ENCODE measurements at places on chromosomes 11 and 22. TPM values are rescaled to one million over a fixed set of nuclear protein-coding genes. Genes with fewer than 3 reads are reported as not detected.

BCL2L13 gene
- 36.0 TPM for total RNA-seq

TRPC6 gene
- total RNA-seq, result 0.05 TPM

PHLDA2 gene
- 1.2 TPM for total RNA-seq

SLC25A17 gene
- 16.7 TPM for total RNA-seq

LGALS1 gene
- total RNA-seq, result 0.81 TPM

P2RY2 gene
- 0.55 TPM for total RNA-seq

TEX54 gene
- not detected for total RNA-seq

LGR4 gene
- total RNA-seq, result 138 TPM

ZNF280B gene
- 7.0 TPM for total RNA-seq

FAM111B gene
- total RNA-seq, result 13.8 TPM

STK33 gene
- 22.6 TPM for total RNA-seq

DMC1 gene
- 3.0 TPM for total RNA-seq

APOA1 gene
- 203 TPM for total RNA-seq

TREH gene
- total RNA-seq, result not detected

NUMA1 gene
- 238 TPM for total RNA-seq

C11orf97 gene
- not detected for total RNA-seq

PANX3 gene
- total RNA-seq, result not detected

CCDC157 gene
- 13.5 TPM for total RNA-seq
